ENCODE measurements at places on chromosomes 12 and 14.

DNA sequence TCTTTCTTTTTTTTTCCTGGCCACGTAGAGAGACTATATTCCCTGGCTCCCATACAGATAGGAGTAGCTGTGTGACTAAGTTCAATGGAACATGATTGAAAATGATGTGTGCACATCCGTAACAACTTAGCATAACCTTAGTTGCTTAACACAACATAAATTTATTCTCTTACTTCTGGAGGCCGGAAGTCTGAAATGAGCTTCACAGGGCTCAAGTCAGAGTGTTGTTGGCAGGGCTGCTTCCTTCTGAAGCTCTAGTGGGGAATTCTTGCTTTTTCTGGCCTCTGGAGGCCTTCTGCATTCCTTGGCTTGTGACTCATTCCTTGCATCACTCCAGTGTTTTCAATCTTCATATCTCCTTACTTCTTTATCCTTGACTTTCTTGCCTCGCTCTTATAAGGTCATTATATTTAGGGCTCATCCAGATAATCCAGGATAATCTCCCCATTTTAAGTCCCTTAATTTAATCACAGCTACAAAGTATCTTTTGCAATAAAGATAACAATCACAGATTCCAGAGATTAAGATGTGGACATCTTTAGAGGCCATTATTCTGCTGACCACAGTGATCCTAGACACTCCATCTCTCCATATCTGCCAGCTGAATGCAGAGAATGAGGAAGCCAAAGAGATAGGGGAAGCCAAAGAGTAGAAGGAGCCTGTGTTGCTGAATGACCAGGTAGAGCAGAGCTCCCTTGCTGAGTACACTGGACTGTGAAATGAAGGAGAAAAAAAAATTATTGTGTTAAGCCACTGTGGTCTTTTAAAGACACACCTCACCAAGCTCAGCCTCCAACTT lies 21.0 kb upstream of the SNX6 start:
- no peak for DNase-seq

GRCh38 chr14:103401223-103402214 lies 16.3 kb downstream of the MARK3 start:
- peak; percentile 46 for DNase-seq

GRCh38 chr12:24909667-24910066 lies 39.2 kb downstream of the BCAT1 start:
- no peak for DNase-seq

- DNase-seq: no peak
Measured at GRCh38 chr12:2359725-2360629, 307.2 kb downstream of the CACNA1C start.

DNA sequence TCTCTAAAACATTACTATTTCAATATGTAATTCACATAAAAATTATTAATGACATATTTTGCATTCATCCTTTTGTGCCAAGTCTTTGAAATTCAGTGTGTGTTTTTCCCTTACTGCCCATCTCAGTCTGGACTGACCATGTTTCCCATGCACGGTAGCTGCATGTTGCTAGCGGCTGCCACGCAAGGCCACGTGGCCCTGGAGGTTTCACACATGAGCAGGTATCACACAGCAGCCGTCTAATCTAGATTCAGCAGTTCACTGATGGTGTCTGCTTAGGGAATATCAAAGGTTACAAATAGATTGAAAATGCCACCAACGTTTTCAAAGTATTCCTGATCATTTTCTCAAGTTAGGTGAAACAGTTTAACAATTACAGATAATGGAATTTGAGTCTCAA lies 234.8 kb upstream of the FKBP4 start:
- no peak for DNase-seq

GRCh38 chr12:113030875-113031525 lies 25.5 kb upstream of the DTX1 start:
- peak; percentile 12 for DNase-seq

DNA sequence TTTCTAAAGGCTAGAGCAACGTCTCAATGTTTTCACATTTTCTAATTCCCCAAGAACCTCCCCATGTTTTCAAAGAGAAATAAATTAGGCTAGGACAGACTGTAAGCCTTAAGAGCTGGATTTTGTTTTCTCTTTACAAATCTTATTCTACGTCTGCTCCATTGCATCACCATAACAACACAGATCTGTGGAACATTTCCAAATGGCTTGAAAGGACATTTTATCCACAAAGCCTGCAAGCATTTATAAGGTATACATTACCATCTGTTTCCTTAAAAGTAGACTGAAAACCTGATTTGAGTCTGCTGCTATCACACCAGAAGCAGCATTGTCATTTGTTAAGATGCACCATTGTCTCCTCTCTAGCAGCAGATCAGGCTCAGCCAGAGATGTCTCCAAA lies 115.3 kb upstream of the PLEKHA5 start:
- no peak for DNase-seq

Data from activated CD4-positive, alpha-beta T cell treated with anti-CD3 and anti-CD28 coated beads, Interleukin-2, amount 50 U/mL, for 16 hours (primary cell).